ENCODE measurements at places on chromosomes 4 and X.

DNA sequence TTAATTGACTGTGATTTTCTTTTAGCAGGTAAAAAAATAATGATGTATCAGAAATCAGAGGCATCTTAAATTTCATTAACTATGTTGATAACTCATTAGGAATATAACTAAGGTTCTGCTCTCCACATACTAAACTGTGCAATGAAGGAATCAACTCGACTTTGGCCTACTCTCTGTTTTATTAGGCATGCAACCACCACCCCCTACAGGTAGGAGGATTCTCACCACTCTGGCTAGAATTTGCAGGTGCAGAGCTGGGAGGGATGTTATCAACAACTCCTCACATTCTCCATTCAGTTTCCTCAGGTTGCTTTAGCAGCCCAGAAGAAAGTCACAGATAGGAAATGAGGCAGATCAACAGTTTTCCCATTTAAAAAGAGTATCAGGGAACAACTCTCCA, 160.1 kb downstream of the COX18 start:
- no peak for DNase-seq

- DNase-seq: no peak
These were observed 5.9 kb upstream of the UTP14A start for GRCh38 chrX:129900054-129900453.

- no peak for DNase-seq
These were observed 140.2 kb upstream of the TBL1X start for GRCh38 chrX:9324676-9325075.

DNA sequence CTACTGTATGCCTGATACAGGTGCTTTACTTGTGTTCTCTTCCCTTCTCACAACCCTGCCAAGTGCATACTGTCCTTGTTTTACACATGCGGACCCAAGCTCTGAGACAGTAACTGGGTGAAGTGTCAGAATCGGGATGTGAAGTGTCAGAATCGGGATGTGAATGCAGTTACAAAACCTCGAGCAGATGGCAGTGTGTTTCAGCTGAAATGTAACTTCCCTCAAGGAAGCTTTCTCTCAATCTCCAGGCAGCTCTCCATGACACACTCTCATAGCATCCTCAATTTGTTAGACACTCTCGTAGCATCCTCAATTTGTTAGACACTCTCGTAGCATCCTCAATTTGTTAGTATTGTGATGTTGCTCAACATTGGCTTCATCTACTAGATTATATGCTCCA, 1.1 kb upstream of the HPSE start:
- DNase-seq: no peak

- no peak for DNase-seq
These were observed 983.7 kb upstream of the LCORL start for GRCh38 chr4:19005211-19005610.

DNA sequence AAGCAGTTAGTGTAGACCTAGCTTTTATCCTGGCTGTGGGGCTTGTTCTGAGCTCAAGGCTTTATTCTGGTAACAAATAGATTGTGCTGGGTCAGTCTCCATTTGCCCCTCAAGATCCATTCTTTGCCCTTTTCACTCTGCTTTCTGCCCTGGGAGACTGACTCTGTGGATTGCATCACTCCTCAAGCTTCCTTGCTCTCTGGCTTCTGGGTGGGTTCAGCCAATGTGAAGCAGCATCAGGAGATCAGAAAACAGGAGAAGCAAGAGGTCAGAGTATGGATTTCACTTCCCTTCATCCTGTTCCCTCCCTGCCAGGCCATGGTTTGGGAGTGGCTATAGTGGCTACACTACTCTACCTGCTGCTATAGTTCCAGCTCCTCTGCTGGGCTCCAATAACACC, 184.1 kb upstream of the NDP start:
- no peak for DNase-seq

GRCh38 chr4:153931804-153932203, 142.9 kb upstream of the SFRP2 start:
- DNase-seq: no peak

GRCh38 chr4:8473920-8474590, 33.5 kb downstream of the TRMT44 start:
- no peak for DNase-seq

- DNase-seq: no peak
These were observed at the start of gene SORCS2 for GRCh38 chr4:7192252-7193029. Gene SORCS2, plus strand, starts transcription at chr4:7192538.

DNA sequence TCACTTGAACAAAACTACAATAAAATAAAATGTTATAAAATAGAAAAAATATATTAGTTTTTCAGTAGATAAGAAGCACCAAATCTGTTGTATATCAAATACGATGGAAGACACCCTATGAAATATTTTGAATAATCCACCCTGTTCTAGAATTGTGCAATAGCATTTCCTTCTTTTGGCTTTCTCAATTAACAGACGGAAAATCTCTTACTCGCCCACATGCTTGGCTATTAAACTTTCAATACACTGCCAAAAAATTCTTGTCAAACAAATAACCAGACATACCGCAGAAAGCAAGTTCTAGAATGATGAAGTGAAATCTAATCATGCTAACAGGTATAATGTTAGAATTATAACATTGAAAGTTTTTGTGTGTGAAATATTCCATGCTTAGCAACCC, 671.6 kb upstream of the SLIT2 start:
- no peak for DNase-seq

DNA sequence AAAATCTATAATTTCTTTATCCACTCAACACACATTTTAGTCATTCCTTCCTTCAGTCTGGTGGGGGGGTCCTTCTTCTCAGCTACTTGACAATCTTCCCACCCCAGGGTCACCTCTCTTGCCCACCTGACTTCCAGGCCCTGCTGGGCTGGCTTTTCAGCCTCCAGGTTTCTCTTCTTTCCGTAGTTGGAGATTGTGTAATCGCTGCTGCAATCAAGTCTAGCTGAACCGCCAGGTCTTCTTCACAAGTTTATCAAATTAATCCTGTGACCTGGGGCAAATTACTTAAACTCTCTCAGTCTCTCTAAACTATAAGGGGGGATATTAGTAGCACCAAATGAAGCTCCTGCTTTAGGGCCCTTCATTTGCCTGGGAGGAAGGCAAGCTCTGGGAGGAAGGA, 102.9 kb upstream of the TNIP3 start:
- DNase-seq: no peak

- no peak for DNase-seq
These were observed 1.9 kb downstream of the DHRSX start for GRCh38 chrX:2498781-2499302.

GRCh38 chr4:147117431-147117830, 171.8 kb upstream of the TTC29 start:
- no peak for DNase-seq

DNA sequence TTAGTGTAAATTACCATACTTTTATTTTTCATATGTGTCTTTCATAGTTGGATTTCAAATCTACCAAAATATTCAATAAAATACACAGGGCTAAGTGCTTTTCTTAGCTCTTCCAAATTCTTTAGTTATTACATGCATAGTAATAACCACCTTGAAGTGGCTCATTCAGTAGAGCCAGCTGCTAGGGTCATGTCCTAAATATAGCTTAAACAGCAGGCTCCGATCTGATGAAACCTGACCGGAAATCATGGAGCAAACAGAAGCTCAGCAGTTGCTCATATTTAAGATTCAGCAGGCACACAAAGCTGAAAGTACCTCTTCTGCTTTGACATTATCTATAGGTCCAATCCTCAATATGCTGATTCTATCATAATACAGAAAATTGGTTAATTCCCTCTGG, 1470.4 kb downstream of the ADGRL3 start:
- no peak for DNase-seq

DNA sequence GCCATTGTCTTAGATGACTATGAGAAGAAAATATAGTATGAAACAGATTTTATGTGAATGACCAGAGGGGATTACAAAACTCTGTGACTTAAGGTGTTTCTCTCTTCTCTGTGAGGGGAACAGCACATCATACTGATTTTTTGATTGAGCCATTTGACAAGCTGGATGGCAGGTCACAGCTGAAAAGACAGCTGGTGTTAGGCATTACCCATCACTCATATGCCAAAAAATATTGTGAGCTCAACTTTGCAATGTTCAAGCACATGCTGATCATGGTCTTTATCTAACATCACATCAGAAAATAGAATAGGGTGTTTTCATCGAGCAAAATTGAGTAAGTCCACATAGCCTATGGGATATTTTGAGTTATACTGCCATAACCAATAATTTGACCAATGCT, 86.7 kb upstream of the TECRL start:
- no peak for DNase-seq

DNA sequence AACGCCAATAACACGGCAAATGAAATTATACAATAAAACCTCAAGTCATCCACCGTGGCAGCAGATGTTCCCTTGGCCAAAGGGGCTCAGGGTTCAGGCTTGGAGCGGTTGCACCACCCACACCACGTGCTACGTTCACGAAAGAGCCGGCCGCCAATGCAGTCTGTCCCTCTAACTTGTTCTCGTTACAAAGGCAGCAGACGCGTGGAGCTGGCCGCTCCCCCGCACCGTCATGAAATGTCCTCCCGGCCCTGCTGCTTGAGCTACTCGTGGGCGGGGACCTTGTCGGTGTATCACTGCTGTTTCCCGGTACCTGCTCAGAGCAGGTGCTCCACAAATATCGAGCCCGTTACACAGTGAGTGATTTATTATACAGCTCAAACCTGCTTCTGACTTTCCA, 36.4 kb upstream of the MAN2B2 start:
- no peak for DNase-seq

DNA sequence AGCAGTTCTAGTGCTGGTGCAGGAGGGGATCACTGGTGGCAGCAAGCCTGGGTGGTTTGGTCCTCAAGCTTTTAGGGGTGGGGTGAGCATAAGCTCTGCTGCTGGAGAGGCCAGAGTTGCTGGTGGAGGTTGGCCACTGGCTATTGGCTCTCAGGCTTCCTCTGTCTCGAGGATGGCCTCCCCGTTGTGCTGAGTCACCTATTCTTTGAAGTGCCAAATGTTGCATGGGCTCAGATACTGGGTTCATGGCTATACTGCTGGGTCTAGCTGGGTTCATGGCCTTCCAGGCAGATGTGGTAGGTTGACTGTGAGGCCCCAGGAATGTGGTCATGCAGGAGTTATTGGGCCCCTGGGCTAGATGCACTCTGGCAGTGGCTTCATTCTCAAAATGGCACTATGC, 466.3 kb downstream of the NAF1 start:
- no peak for DNase-seq

DNA sequence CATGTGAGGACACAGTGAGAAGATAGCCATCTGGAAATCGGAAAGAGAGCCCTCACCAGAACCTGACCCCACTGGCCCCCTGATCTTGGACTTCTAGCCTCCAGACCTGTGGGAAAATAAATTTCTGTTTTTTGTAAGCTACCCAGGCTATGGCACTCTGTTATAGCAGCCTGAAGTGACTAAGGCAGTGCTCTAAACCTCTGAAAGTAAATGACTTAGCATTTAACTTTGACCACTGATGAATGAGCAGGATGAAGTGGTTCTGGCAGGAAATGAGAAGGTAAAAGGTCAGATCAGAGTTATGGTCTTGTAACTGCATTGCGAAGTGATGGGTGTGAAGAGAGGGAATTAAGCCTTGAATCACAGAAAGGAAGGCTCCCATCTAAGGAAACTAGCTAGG, 17.0 kb downstream of the GPAT3 start:
- DNase-seq: no peak

GRCh38 chr4:159600061-159600460, 497.2 kb downstream of the RAPGEF2 start:
- DNase-seq: no peak

DNA sequence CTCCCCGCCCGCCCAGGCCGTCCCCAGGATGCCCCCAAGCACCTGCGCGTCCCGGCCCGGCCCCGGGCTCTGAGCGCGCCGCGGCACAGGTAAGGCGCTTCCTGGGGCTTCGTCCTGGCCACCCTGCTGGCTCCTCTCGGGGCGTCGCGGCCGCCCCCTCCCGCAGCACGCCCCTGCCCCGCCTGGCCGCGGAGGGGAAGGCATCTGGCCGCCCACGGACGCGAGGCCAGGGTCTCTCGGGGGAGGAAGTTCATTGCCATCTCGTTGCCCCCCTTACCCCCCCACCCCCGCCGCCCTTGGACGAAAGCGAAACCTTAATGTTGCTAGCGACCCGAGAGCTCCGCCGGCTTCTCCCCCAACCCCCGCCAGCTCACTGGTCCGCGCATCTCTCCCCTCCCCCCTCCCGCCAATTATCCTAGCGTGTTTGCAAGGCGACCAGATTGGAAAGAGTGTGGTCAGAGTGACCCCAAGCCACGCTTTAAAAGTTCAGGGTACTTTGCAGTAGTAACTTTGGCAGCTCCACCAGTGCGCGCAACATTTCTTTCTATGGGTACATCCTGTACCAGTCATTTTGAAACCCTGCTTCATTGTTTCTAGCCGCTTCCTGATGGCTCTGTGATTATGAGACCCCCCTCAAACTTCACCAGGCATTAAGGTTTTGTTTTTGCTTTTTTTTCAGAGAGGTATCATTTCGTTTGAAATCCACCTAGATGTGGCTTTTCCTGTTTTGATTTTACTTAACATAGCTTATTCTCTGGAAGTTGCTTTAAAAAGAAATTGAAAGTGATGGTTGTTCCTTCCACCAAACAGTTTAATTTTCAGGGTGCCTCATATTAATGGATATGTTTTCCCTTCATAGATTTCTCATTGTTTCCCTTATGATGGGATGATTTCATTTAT, 626 bp downstream of the TBC1D1 start:
- peak; percentile 80 for DNase-seq

GRCh38 chr4:16859031-16859430, 39.4 kb downstream of the LDB2 start:
- no peak for DNase-seq

- no peak for DNase-seq
These were observed 34.9 kb downstream of the MMRN1 start for GRCh38 chr4:89929425-89930159.

- DNase-seq: no peak
These were observed 109.1 kb downstream of the ATP8A1 start for GRCh38 chr4:42547805-42548204.

DNA sequence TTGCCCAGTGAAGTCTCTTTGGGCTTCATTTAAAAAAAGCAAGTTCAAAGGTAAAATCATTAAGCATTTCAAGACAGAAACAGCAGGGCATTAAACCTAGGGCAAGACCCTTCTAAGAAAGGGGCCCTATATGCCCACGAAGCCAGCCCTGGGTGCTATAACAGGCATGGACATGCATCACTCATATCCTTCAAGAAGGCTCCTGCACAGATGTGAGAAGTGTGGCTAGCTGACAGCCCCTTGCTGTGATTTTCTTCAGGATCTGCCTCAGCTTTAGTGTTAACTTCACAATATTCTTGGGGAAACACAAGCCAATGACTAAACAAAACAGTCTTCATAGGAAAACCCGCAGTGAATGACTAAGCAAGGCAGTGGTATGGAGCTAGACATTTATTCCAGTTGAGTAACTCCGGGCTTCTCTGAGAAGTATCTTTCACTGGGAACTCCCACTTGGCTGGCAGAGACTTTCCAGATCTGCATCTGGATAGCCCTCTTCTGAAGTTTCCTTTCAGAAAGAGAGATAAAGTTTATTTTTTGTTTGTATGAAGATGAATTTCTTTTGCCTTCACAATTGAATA, 11.9 kb upstream of the MAOA start:
- DNase-seq: no peak

GRCh38 chr4:41814565-41814964, 66.0 kb upstream of the PHOX2B start:
- DNase-seq: no peak

All from naive B cell (primary cell).